ENCODE measurements at places on chromosomes 7 and 10. TPM values are rescaled to one million over a fixed set of nuclear protein-coding genes. Genes with fewer than 3 reads are reported as not detected.

GNGT1 gene
- not detected for total RNA-seq

AS3MT gene
- total RNA-seq, result 0.68 TPM

EGFR gene
- total RNA-seq, result not detected

STRIP2 gene
- total RNA-seq, result 7.1 TPM

UCN3 gene
- total RNA-seq, result not detected

SPOCK2 gene
- total RNA-seq, result 261 TPM

ANKIB1 gene
- 57.1 TPM for total RNA-seq

- no peak for DNase-seq
- H3K27ac ChIP-seq, result no peak overlapping the region
- peaks cover 2% of the 10 kb centered on the region for H3K36me3 ChIP-seq
- no peaks in the 10 kb centered on the region for H3K4me1 ChIP-seq
- H3K4me3 ChIP-seq, result no peak overlapping the region
Measured at GRCh38 chr10:124332426-124332825, 86.3 kb downstream of the OAT start.

DNA sequence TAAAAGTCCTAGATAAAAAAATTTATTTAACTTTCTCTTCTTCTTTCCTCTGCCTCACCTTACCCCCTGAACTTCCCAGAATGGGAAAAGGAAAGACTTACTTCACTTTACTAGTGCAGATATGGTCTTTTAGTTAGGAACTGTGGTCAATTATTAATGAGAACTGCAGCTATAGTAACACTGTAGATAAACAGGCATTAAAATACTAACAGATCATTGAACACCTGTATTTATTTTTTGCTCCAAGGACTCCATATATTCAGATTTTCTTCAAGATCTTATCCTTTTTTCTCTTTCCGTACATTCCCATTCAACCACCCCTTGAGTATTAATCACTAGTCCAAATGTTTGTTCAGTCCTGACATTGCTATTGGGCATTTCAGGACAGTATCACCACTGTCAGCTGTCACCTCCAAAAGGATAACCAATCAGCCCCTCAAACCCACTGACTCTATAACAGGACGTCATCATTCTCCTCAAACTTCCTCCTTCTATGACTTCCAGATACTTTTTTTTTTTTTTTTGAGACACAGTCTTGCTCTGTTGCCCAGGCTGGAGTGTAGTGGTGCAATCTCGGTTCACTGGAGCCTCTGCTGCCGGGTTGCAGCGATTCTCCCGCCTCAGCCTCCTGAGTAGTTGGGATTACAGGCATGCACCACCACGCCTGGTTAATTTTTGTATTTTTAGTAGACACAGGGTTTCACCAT lies 4.2 kb downstream of the CPVL start:
- peaks cover 50% of the 10 kb centered on the region for H3K27me3 ChIP-seq
- DNase-seq, result no peak
- H3K36me3 ChIP-seq, result no peaks in the 10 kb centered on the region
- H3K4me3 ChIP-seq, result no peak overlapping the region
- peaks cover 4% of the 10 kb centered on the region for H3K4me1 ChIP-seq

- H3K27me3 ChIP-seq, result peaks cover 12% of the 10 kb centered on the region
- no peak for DNase-seq
- H3K4me1 ChIP-seq, result peaks cover 15% of the 10 kb centered on the region
- H3K4me3 ChIP-seq, result no peak overlapping the region
- no peaks in the 10 kb centered on the region for H3K36me3 ChIP-seq
Measured at GRCh38 chr7:139825666-139826290, 3.3 kb upstream of the TBXAS1 start.

DNA sequence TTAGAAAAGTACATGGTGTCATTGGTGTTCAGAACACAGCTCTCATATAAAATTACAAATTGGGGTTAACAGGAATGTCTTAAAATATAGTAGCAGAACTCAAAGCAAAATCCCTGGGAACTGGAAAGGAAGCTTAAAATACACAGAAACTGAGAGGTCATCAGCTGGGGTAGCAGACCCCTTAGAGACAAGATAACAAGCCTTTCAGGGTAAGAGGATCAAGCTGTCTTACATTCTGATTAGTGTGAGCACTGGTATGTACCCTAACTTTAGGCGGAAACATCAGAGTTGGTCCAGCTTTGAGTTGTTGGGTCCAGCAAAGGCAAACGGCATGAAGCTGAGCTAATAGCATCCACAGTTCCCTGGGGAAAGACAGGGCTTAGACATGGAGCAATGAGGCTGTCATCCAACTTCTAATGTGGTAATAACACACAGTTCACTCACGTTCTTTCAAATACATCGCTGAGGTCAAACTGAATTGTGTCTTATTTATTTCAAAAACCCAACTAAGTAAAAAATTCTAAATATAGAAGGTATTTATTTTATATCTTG lies 32.6 kb downstream of the ARHGAP21 start:
- peaks cover 4% of the 10 kb centered on the region for H3K36me3 ChIP-seq
- DNase-seq, result no peak
- no peaks in the 10 kb centered on the region for H3K27me3 ChIP-seq
- H3K4me3 ChIP-seq, result no peak overlapping the region

- H3K27ac ChIP-seq, result no peak overlapping the region
- H3K27me3 ChIP-seq, result peaks cover 6% of the 10 kb centered on the region
- H3K36me3 ChIP-seq, result peaks cover 5% of the 10 kb centered on the region
- DNase-seq, result no peak
- H3K4me1 ChIP-seq, result peaks cover 16% of the 10 kb centered on the region
- H3K4me3 ChIP-seq, result no peak overlapping the region
Measured at GRCh38 chr7:115038158-115038557, 116.3 kb downstream of the MDFIC start.

GRCh38 chr7:158024881-158025280 lies 562.7 kb downstream of the PTPRN2 start:
- H3K27ac ChIP-seq, result no peak overlapping the region
- DNase-seq, result no peak
- H3K4me3 ChIP-seq, result no peak overlapping the region
- no peaks in the 10 kb centered on the region for H3K27me3 ChIP-seq
- no peaks in the 10 kb centered on the region for H3K4me1 ChIP-seq

DNA sequence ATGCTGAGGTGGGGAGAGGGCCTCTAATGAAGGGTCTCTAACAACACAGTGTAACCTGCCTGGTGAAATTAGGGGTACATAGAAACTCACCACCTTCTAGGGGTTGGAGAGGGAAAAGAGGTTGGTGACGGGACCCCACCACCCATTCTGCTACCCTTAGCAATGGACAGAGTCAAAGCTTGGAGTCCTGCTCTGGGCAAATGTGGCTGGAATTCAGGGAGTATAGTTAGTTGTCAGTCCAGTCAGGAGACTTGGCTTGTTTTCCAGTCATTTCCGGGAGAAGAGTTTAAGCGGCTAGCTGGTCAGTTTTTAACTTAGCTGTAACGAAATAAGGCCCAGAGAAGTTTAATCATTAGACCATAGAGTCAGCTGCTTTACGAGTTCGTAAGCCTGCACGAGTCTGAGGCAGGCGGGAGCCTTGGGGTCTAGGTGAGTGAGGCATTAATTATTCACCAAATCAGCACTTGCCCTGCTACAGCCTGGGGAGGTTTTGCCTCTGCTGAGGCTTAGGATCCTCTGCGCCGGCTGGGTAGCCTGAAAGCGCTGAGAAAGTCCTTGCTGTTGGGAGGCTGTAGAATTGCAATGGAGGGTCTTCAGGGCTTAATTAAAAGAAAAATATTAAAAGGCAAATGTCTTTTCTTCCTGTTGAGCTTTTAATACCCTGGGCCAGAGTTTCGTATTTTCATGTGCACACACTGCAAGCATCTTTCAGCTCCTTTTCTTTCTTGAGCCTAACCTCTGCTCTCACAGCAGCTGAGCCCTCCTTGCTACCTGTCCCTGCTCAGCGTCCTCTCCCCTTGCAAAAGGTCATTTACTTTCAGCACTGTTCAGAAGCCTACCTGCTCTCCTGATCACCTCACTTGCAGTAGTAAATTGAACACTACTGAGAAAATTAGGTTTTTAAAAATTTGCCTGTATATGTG lies 1.5 kb upstream of the LAMB1 start:
- peaks cover 56% of the 10 kb centered on the region for H3K27me3 ChIP-seq
- peaks cover 16% of the 10 kb centered on the region for H3K4me1 ChIP-seq
- H3K27ac ChIP-seq, result no peak overlapping the region
- no peak for DNase-seq

- H3K36me3 ChIP-seq, result peaks cover 4% of the 10 kb centered on the region
- peaks cover 5% of the 10 kb centered on the region for H3K27me3 ChIP-seq
- H3K4me3 ChIP-seq, result no peak overlapping the region
- no peak for DNase-seq
Measured at GRCh38 chr7:8155836-8156235, 106.1 kb downstream of the ICA1 start.

GRCh38 chr7:66296557-66296956 lies 91.4 kb downstream of the TPST1 start:
- no peaks in the 10 kb centered on the region for H3K4me1 ChIP-seq
- H3K4me3 ChIP-seq, result no peak overlapping the region
- H3K27ac ChIP-seq, result no peak overlapping the region
- H3K36me3 ChIP-seq, result peaks cover 3% of the 10 kb centered on the region

GRCh38 chr10:34465678-34466077 lies 349.4 kb downstream of the PARD3 start:
- H3K27ac ChIP-seq, result no peak overlapping the region
- H3K36me3 ChIP-seq, result no peaks in the 10 kb centered on the region
- no peak for DNase-seq
- H3K27me3 ChIP-seq, result no peaks in the 10 kb centered on the region
- H3K4me1 ChIP-seq, result no peaks in the 10 kb centered on the region

DNA sequence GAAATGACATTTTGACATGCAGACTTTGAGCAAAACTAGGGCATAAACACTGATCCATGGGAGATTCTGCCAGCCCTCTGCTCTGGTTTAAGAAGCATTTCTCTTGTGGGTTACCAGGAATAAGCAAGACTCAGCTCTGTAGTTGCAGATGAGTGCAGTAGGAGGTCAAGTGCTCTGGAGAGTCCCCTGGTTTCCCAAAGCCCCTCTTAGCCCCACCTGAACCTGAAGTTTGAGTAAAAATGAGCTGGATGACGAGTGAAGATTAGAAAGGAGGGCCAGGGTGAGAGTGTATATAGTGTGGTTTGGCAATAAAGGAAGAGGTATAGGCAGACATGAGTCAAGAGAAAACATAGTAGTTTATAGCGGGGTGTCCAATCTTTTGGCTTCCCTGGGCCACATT lies 220.3 kb downstream of the ARL4A start:
- no peaks in the 10 kb centered on the region for H3K4me1 ChIP-seq
- DNase-seq, result no peak
- no peaks in the 10 kb centered on the region for H3K27me3 ChIP-seq
- no peak overlapping the region for H3K4me3 ChIP-seq
- H3K27ac ChIP-seq, result no peak overlapping the region

DNA sequence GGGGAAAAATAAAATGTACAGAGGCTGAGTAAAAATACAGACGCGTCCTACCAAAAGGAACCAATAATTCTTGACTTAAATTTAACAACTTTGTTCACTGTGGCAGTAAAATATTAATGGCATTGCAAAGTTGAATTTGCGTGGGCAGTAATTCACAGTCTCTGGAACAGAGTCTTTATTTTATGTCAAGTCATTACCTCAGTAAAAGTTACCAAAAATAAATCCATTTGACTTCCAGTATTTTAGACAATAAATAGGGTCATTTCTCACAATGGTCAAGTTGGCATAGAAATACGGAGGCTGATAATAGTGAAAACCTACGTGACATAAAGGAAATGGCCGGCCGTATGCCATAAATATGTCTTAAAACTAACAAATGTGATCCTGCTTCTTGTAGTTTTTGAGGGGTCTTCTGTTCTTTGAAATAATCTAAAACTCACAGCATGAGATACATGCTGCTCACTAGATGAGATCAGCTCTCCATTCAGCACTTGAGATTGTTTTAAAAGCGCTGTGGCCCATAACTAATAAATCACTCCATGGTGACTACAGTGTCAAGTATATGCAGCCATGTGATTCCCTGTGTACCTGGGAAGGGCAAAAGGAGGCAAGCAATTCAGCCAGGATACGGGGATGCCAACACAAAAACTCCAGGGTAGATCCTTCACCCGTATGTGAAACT lies 75.3 kb downstream of the DOCK4 start:
- peaks cover 2% of the 10 kb centered on the region for H3K27me3 ChIP-seq
- no peaks in the 10 kb centered on the region for H3K36me3 ChIP-seq
- no peaks in the 10 kb centered on the region for H3K4me1 ChIP-seq
- no peak overlapping the region for H3K27ac ChIP-seq
- DNase-seq, result no peak

GRCh38 chr7:111736552-111736874 lies 174.2 kb upstream of the IMMP2L start:
- H3K36me3 ChIP-seq, result no peaks in the 10 kb centered on the region
- H3K4me1 ChIP-seq, result no peaks in the 10 kb centered on the region
- no peak overlapping the region for H3K27ac ChIP-seq
- no peak overlapping the region for H3K4me3 ChIP-seq
- peaks cover 1% of the 10 kb centered on the region for H3K27me3 ChIP-seq
- DNase-seq, result no peak

- no peaks in the 10 kb centered on the region for H3K27me3 ChIP-seq
- no peak overlapping the region for H3K4me3 ChIP-seq
- no peaks in the 10 kb centered on the region for H3K36me3 ChIP-seq
- H3K27ac ChIP-seq, result no peak overlapping the region
- no peak for DNase-seq
Measured at GRCh38 chr7:7051206-7051877, 131.0 kb upstream of the C1GALT1 start.

DNA sequence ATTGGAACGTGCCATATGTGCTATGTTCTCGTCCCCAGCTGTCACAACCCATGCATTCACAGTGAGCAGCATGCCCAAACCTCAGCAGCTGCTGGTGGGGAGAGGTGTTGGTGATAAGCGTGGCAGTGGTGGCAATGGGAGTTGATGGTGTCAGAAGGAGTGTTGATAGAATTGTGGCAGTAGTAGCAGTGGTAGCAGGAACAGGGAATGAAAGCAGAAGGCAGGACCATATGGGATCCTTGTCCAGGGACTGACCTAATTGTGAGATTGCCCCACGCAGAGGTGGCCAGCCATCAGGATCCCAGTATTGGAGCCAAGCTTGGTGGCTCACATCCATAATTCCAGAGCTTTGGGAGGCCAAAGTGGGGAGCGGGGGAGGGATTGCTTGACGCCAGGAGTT lies 276.3 kb downstream of the GALNT17 start:
- H3K4me1 ChIP-seq, result no peaks in the 10 kb centered on the region
- no peak for DNase-seq
- no peaks in the 10 kb centered on the region for H3K27me3 ChIP-seq
- H3K36me3 ChIP-seq, result no peaks in the 10 kb centered on the region
- H3K27ac ChIP-seq, result no peak overlapping the region

DNA sequence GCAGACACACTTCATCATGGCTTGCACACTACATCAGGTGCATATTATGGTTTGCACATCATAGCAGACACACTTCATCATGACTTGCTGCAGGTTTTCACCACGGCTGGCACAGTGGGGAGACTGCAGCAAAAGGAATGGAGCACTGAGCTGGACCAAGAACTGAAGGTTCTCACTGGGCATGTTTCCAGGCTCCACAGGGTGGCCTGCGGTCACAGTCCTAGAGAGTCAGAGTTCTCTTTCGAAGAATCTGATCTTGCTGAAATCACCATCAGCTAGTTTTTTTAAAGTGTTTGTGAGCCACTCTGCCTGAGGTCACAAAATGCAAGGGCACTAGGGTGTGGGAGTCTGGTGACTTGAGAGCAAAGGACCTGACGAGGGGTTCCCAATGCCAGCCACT lies 140.4 kb upstream of the NPY start:
- no peak overlapping the region for H3K27ac ChIP-seq
- H3K4me1 ChIP-seq, result no peaks in the 10 kb centered on the region
- no peak overlapping the region for H3K4me3 ChIP-seq
- no peak for DNase-seq

- H3K27me3 ChIP-seq, result no peaks in the 10 kb centered on the region
- DNase-seq, result no peak
- no peak overlapping the region for H3K27ac ChIP-seq
- H3K4me1 ChIP-seq, result no peaks in the 10 kb centered on the region
- H3K4me3 ChIP-seq, result no peak overlapping the region
- no peaks in the 10 kb centered on the region for H3K36me3 ChIP-seq
Measured at GRCh38 chr7:70421319-70421718, 710.6 kb upstream of the GALNT17 start.
